Kidney glomerular epithelial cell (primary cell): ENCODE measurements at places on chromosomes 11 and 22.

DNA sequence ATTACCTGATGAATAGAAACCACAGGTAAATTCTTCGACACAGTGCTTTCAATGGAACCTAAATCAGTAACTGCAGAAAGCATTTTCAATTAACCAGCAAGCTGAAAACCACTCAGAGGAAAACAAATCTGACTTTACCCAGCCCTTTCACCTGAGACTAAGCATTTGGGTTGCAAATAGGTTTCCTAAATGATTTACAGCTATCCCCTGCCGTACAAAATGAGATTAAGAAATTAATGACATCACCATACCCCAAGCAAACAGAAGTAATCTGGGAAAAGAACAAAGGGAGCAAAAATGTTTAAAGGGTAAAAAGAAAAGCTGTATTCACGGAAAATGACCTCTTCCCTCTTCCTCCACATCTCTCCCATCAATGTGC is 584 bp downstream of the NOX4 start:
- peak; percentile 3 for DNase-seq

DNA sequence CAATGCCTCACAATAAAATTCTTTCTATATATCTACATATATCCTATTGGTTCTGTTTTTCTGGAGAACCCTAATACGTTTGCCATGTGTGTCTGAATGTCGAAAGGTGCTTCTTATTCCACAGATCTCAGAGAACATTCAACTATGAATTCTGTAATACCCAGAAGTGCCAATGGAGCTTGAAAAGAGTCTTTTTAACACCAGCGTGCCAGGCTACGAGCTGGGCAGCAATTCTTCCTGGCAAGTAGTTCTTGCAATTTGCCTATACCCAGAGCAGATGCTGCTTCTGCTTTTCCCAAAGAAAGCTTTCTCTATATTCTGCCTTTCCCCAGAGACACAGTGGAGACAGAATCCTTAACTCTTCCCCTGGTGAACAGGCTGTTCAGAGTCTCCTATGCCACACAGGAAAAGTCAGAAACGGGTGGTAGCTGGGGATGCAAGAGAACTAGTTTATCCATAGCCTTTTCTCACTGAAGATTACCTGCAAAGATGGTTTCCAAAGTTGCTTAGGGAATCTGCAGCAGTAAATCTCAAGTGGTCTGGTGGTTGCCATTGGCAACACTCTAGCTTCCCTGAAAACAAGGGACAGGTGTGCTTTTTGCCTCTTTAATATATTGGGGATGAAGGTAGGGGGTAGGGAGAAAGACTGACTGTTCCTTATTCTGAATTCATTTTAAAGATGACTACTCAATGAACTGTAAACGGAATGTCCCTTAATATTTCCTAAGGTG is 16.8 kb upstream of the PAFAH1B2 start:
- no peak for DNase-seq

GRCh38 chr11:67302571-67303131 is 679 bp upstream of the SSH3 start:
- no peak for DNase-seq

GRCh38 chr11:4559527-4560440 is 14.8 kb downstream of the OR52M1 start:
- DNase-seq: no peak

- DNase-seq: no peak
Observed at GRCh38 chr11:112307616-112308015, 47.0 kb upstream of the PLET1 start.

- DNase-seq: no peak
Observed at GRCh38 chr11:116328851-116329250, 443.9 kb downstream of the BUD13 start.
